ENCODE measurements at places on chromosomes 4 and X.

- DNase-seq, result no peak
These were observed 116.2 kb downstream of the TMA16 start for GRCh38 chr4:163610648-163611047.

DNA sequence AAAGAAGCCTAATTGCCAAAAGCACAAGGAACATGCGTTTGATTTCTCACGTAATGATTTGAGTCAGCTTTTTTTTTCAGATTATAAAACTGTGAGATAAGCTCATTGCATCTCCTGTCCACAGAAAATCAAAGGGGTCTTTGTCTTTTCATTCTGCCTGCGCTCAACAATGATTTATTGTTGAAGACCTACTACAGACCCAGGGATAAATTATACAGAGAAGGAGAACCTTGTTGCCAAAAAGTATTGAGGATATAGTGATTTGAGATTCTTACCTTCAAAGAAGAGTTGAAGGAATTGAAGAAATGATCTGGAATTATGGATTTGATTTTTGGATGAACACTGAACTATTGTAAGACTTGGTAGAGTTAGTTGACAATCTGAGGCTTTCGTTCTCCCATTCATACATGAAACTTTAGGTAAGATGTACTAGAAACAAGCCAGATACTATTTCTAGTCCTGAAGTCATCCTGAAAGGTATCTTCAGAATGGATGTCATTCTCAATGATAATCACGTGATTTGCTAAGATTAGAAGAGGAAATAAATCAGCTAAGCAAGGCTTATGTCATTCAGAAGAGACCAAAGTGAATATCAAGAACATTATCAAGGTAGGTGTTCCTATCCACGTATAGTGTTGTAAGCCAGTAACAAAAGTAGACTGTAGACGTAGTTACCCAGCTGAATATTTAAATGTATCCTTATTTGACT lies 71.1 kb upstream of the SCOC start:
- no peak for DNase-seq

GRCh38 chr4:43360296-43360695 lies 467.8 kb downstream of the GRXCR1 start:
- no peak for DNase-seq

DNA sequence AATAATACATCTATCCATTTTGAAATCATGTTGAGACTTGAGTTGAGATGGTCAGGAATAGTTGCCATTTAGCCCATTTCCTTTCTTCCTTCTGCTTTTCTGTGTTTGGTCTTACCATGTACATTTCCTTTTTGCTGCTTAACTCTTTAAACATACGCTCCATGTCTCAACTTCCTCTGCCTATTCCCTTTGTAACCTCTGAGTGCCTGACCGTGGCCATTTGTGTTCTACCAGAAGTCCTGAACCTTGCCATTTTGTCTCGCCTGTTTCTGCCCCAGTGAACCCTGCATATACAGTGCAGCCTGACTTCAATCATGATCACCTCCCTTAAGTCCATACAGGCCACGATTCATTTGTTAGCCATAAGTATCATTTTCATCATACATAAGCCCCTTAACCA lies 169.0 kb downstream of the RAPGEF2 start:
- no peak for DNase-seq

DNA sequence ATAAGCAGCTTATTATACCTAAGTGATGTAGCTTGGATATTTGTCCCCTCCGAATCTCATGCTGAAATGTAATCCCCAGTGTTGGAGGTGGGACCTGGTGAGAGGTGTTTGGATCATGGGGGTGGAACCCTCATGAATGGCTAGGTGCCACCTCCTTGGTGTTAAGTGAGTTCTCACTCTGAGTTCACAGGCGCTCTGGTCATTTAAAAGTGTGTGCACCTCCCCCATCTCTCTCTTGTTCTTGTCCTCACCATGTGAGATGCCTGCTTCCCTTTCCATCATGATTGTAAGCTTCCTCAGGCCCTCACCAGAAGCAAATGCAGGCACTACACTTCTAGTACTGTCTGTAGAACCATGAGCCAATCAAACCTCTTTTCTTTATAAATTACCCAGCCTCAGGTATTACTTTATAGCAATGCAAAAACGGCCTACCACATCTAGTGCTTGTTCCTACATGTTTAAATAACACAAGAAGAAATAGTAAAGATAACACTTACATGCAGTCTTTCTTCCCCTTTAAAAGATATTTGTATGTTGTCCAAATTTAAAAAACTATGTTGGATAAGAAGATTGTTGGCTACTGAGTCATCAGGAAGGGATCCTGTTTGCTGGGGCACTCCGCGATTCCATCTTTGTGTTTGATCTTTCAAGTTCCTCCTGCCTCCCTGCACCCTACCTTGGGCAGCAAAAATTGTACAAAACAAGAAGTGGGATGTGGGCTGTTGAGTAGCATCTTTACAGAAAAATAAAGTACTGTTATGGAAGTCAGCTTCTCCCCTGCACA lies 29.7 kb downstream of the PPP1R2C start:
- DNase-seq, result peak; percentile 64

DNA sequence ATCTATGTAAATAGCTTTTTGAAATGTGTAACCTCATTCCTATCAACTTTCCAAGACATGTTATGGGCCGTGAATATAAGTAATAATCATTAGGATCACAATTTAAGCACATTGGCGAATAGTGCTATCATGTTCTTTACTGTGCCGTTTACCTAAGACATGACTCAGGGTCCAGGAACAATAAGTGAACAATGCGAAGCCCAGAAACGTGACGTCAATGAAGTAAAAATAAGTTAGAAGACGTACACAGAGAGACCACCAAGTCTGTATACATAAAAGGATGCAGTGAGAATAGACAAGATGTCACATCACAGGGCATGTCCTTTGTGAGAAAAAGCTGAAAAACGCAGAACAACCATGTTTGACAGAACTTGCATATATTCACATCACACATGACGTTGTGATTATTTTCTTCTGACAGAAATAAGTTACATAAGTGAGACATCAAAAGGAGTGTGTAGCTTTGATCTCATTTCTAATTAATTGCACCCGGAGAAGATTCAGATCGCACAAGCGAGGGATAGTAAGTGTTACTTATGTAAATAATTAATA lies 49.4 kb upstream of the FAT1 start:
- DNase-seq, result peak; percentile 20

GRCh38 chr4:72006586-72006985 lies 25.2 kb upstream of the NPFFR2 start:
- peak; percentile 89 for DNase-seq

GRCh38 chr4:186724058-186724863 lies 605 bp upstream of the FAT1 start:
- DNase-seq, result peak; percentile 48

DNA sequence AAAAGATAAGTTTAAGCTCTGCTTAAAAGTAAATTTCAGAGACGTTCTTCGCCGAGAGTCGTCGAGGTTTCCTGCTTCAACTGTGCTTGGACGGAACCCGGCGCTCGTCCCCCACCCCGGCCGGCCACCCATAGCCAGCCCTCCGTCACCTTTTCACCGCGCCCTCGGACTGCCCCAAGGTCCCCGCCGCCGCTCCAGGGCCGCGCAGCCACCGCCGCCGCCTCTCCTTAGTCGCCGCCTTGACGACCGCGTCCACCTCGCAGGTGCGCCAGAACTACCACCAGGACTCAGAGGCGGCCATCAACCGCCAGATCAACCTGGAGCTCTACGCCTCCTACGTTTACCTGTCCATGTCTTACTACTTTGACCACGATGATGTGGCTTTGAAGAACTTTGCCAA lies 70.8 kb downstream of the FMR1NB start:
- no peak for DNase-seq

DNA sequence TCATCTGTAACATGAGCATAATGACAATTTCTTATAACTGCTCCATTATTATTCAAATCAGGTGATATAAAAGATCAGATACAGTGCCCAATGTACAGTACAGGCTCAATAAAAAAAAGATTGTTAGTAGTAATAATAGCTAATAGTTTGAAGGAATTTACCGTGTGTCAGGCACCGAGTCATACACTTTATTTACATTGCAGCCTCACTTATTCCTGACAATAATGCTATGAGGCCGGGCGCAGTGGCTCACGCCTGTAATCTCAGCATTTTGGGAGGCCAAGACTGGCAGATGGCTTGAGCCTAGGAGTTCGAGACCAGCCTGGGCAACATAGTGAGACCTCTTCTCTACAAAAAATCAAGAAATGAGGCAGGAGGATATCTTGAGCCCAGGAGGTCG lies 10.1 kb upstream of the MAP7D3 start:
- DNase-seq, result no peak

GRCh38 chr4:156998500-156999174 lies 27.0 kb upstream of the PDGFC start:
- DNase-seq, result peak; percentile 55

- peak; percentile 58 for DNase-seq
These were observed 6.3 kb downstream of the AREG start for GRCh38 chr4:74451214-74451661.

- DNase-seq, result no peak
These were observed 46.3 kb upstream of the LONRF3 start for GRCh38 chrX:118928151-118928550.

GRCh38 chrX:149074398-149074797 lies 430.7 kb downstream of the IDS start:
- DNase-seq, result no peak

GRCh38 chr4:52234561-52235440 lies 183.7 kb downstream of the SPATA18 start:
- DNase-seq, result no peak

GRCh38 chr4:57190601-57191481 lies 80.7 kb upstream of the IGFBP7 start:
- DNase-seq, result peak; percentile 24

GRCh38 chr4:109671350-109671749 lies 31.9 kb downstream of the CASP6 start:
- no peak for DNase-seq

- DNase-seq, result no peak
These were observed 196.5 kb upstream of the HS3ST1 start for GRCh38 chr4:11625211-11625610.

- DNase-seq, result no peak
These were observed 236.0 kb downstream of the GPC3 start for GRCh38 chrX:133749370-133749769.

DNA sequence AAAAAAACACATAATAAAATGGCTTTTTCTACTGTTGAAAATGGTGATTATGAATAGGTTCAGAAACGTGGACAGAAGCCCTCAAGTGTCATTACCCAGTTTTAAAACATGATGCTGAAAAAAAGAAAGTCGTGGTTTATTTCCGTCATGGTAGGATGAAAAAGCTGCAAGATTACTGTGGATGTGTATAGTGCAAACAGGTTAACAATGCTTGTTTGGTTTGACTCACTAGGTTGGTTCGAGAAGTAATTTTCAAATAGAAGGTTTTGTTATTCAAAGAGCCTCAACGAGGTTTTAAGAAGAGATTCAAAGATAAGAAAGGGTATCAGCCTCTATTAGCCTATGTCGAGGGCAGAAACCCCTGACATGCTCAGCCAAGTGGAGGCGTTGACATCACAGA lies 2.5 kb upstream of the RXFP1 start:
- DNase-seq, result no peak

DNA sequence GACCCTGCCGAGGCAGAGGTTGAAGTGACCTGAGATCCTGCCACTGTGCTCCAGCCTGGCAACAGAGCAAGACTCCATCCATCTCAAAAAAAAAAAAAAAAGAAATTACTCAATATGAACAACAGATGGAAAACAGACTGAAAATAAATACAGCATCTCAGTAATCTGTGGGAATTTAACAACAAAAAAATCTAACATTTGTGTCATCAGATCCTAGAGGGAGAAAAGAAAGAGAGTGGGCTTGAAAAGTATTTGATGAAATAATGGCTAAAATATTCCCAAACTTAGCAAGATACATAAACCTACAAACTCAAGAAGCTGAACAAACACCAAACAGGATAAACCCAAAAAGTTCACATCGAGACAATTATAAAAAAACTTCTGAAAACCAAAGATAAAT lies 84.7 kb downstream of the CENPC start:
- no peak for DNase-seq

DNA sequence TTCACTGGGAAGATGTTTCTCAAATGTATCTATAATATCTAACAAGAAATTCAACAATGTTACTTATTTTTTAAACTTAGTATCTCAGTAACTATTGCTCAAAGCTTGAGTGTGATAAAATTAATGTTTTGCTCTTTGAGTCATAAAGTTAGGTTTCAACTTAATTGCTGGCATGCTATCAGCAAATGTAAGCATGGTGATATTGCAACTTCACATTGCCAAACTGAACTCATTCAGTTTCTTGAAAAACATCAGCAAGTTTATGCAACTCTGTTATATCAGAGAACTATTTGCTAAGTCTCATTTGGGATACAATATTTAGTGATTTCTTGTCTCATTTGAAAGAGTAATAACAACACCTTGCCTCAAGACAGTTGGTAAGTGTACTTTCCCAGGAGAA lies 91.2 kb upstream of the KLF3 start:
- no peak for DNase-seq

- peak; percentile 97 for DNase-seq
These were observed 2252.9 kb upstream of the AGA start for GRCh38 chr4:179695175-179695574.

- DNase-seq, result no peak
These were observed 28.8 kb downstream of the ELF4 start for GRCh38 chrX:130081421-130082045.
